Activated naive CD4-positive, alpha-beta T cell treated with anti-CD3 and anti-CD28 coated beads, Interleukin-2, amount 50 U/mL, for 16 hours (primary cell): ENCODE measurements at places on chromosomes 12 and 14.
A peak's percentile ranks its signal among the peaks of the same experiment; 100 is the strongest.

DNA sequence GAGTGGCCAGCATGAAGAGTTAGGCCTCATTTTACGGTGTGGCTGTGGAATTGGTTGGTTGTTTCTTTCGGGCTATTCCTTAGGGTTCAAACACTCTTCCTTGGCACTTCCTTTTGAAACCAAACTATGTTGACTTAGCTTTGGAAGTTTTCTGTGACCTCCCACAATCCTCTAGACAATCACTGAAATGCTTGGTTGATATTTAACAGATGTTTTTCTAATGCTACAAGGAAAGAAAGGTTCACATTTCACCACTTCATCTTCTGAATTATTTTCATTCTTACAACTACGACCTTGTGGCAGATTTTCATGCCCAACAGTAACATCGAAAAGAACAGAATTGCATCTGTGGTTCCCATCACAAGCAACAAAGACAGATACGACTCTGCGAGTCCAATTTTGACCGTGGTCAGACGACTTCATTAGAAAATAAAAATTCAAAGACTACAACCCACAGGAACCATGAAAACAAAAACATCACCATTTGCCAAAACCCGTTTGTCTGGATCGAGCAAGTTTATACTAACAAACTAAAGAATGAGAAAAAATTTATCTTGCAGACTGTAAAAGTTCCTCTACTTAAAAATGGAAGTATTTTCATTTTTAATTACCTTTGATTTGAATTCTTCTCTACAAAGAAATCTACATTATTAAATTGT, 16.9 kb downstream of the PRKAB1 start:
- DNase-seq, result no peak

- DNase-seq, result no peak
Measured at GRCh38 chr12:46487567-46488131, 115.1 kb upstream of the SLC38A2 start.

GRCh38 chr12:93018610-93019009, 89.5 kb upstream of the EEA1 start:
- DNase-seq, result no peak

DNA sequence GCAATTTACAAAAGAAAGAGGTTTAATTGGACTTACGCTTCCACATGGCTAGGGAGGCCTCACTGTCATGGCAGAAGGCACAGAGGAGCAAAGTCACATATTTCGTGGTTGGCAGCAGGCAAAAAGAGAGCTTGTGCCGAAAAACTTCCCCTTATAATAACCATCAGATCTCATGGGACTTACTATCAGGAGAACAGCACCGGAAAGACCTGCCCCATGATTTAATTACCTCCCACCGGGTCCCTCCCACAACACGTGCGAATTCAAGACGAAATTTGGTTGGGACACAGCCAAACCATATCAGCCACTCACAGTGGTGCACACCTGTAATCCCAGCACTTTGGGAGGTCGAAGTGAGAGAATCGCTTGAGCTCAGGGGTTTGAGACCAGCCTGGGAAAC, 68.5 kb downstream of the FBXL14 start:
- DNase-seq, result no peak

GRCh38 chr12:15644700-15645099, 144.5 kb downstream of the EPS8 start:
- no peak for DNase-seq

- no peak for DNase-seq
Measured at GRCh38 chr14:31229638-31230572, 22.3 kb upstream of the HECTD1 start.

GRCh38 chr14:60585676-60586075, 63.6 kb downstream of the SIX1 start:
- no peak for DNase-seq

DNA sequence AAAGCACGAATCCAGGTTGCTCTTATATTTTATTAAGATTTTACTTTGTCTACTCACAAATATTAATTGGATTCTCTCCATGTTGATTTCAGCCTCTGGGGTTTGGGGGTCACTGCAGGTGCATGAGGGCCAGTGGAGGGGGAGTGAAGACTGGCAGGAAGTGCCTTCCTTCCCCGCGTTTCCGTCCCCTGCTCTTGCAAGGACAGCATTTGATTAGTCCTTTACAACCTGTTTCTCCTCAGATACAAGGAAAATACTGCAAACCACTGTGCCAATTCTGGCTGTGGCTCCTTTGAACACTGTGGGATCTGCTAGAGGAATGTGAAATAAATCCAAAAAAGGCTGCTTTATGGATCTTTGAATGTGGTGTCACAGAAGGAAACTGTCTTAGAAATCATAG, 291.8 kb downstream of the ETNK1 start:
- no peak for DNase-seq

DNA sequence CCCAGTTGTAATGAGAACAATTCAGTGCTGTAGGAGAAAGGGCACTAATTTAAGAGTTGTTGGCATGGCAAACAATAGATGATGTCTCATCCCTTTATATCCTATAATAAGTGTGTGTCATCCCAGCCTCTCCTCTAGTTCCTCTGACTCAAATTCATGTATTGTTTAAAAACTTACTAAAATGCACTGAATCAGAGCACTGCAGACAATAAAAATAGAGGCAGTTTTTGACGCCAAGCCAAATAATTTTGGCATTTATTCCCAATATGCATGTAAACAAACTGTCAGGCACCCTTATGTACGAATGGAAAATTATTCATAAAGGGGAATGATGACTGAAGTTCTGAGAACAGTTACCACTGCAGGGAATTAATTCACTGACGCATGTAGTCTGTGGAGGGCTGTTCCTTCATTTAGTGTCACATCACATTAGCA, 57.9 kb upstream of the TMX1 start:
- DNase-seq, result no peak

- no peak for DNase-seq
Measured at GRCh38 chr12:113990250-113991223, 24.4 kb upstream of the RBM19 start.

GRCh38 chr12:78248321-78248720, 417.6 kb downstream of the NAV3 start:
- no peak for DNase-seq

DNA sequence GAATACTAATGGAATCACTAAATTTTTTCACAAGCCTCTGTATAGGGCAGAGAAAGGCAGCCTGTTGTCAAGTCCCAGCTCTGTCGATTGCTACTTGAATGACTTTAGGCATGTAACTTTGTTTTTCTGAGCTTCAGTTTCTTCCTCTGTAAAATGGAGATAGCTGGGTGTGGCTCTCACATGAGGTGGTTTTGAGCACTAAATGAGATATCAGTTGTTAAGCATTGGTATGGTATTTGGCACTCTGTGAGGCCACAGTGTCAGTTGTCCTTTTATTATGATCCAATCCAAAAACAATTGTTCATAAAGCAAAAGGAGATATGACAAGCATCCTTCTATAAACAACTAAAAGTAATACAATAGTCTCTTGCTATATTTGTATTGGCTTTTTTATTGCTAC, 120.6 kb downstream of the DUSP6 start:
- no peak for DNase-seq

DNA sequence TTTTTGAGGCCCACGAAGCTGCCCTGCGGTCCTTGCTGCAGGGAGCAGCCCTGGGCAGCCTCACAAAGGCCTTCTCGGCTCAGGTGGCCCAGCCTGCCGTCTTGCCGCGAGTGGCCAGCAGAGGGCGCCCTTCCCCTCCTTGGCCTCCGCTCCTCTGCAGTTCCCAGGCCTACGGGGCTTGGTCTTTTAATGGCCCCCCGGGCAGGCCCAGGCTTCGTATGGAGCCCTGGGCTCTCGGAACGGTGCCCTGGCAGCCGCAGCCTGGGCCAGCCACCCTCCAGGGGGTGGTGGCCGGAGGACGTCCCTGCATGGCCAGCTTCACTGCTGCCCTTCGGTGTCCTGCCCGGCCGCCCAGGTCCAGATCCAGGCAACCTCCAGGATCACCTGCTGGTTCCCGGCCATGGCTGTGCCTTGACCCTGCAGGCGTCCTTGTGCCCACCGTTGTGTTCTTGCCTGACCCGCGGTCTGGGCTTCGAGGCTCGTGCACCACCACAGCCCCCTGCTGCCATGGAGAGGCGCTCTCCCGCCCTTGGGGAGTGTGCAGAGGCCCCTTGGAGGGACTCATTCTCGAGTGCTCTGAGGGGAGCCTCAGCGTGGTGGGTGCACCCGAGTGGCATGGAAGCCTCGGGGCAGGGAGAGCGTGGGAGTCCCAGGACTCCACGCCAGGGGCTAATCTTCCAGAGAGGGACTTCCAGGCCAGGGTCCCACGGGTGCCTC, 9.4 kb downstream of the ASPG start:
- peak; percentile 72 for DNase-seq

GRCh38 chr14:64387232-64387781, 846 bp upstream of the MTHFD1 start:
- DNase-seq, result no peak

- DNase-seq, result peak; percentile 75
Measured at GRCh38 chr12:12007001-12007712, 63.6 kb upstream of the BCL2L14 start.

DNA sequence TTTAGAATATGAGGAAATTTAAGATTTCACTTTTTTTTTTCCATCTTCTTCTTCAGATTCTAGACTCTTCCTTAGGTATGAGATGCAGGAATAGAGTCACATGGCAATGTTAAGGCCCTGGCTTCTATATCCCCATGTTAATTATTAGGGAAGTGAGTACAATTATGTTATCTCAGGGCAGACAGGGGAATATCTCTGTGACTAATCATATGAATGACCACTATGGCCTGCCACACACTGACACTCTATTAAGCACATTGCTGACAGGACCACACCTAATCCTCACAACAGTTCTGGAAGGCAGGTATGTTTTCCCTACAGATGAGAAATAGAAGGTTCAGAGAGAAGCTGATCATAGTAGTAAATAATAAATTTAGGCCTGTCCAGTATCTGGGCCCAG, 69.4 kb upstream of the PTPRQ start:
- DNase-seq, result no peak

DNA sequence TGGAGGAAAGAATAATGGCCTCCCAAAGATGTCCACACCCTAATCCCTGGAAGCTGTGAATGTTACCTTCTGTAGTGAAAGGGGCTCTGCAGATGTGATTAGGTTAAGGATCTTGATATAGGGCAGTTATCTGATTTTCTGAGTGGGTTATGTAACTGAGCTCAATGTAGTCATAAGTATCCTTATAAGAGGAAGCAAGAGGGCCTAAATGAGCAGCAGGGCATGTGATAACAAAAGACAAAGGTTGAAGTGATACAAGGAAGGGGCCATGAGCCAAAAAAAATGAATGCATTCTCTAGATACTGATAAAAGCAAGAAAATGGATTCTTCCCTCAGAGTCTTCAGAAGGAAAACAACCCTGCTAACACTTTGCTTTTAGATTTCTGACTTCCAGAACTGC, 78.8 kb downstream of the OSBPL8 start:
- no peak for DNase-seq

DNA sequence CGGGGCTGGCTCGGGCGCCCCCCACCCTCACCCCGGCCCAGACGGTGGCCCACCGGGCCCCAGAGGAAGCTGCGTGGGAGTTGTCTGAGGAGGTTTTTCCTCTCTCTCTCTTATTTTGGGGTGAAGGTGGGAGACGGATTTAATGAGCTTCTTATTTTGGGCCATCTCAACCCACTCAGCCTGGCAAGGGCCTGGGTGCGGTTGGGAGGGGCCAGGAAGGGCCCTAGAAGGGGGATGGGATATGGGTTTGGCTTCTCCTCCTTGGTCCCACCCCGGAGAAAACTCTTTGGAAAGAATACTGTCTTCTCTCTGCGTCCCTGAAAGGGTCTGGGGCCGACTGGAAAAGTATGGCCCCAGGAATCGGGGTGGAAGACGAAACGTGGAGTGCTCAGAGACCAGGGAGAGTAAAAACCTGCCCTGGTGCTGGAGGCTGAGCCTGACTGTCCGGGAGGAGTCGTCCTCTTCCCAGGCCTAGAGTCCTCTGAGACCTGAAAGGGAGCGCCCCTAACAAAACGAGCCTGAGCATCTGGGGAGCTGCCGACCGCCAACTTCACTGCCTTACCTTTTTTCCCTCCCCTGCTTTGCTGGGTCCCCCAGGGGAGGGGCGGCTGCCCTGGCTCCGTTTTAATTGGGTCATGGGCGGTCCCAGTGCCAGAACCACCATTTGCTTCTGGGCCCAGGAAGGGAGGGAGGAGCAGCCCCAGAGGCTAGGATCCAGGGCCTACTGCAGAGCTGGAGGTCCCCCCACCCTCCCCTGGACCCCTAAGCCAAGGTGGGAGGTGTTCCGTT, 1.6 kb downstream of the MMP14 start:
- no peak for DNase-seq

- no peak for DNase-seq
Measured at GRCh38 chr14:95362138-95362494, 42.4 kb upstream of the CLMN start.

DNA sequence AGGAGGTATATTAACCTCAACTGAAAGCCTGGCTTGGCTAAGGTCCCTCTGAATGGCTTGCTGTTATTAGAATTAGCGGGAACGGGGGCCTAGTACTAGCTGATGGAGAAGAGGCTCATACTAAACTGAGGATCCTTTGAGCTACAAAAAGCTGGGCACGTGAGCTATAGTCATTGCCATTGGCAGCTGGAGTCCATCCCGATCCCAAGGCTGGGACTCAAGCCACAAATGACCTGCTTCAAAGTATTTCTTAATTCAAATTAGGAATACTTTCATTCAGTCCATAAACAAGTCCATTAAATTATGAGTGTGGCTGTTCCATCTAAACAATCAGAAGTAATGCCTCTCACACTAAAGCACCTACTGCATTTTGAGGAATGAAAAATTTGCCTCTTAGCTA, 114.5 kb downstream of the DACT1 start:
- DNase-seq, result no peak

- DNase-seq, result no peak
Measured at GRCh38 chr14:89067293-89067972, 243.0 kb downstream of the TTC8 start.

- no peak for DNase-seq
Measured at GRCh38 chr14:45658226-45658916, 405.4 kb upstream of the MIS18BP1 start.

GRCh38 chr12:19436931-19437330, 2.4 kb upstream of the AEBP2 start:
- DNase-seq, result no peak
